Bronchus fibroblast of lung (primary cell): ENCODE measurements at places on chromosomes 4 and X. TPM values are rescaled to one million over a fixed set of nuclear protein-coding genes. Genes with fewer than 3 reads are reported as not detected.

Gene XG
- total RNA-seq, result not detected in 2 replicates

Gene IRS4
- not detected in 2 replicates for total RNA-seq

Gene AFM
- total RNA-seq, result not detected in 2 replicates

Gene COL25A1
- under 0.01 and 0.17 TPM in 2 replicates for total RNA-seq

Gene FGG
- total RNA-seq, result not detected in 2 replicates

Gene CT45A5
- total RNA-seq, result not detected in 2 replicates

Gene AKAP4
- not detected in 2 replicates for total RNA-seq

Gene TDO2
- total RNA-seq, result 1.0 and 2.0 TPM in 2 replicates

Gene COL4A6
- total RNA-seq, result 2.0 and 2.7 TPM in 2 replicates

Gene PNMA3
- total RNA-seq, result not detected in 2 replicates

Gene SLC4A4
- 1.5 and 2.2 TPM in 2 replicates for total RNA-seq

Gene HMGB2
- total RNA-seq, result 188 and 273 TPM in 2 replicates

Gene ODAPH
- not detected in 2 replicates for total RNA-seq

Gene BBS12
- 4.2 and 4.4 TPM in 2 replicates for total RNA-seq

Gene ADGRL3
- total RNA-seq, result 0.15 and 0.34 TPM in 2 replicates

Gene BEX2
- 0.34 and 0.89 TPM in 2 replicates for total RNA-seq

Gene C4orf50
- total RNA-seq, result not detected in 2 replicates

Gene AMMECR1
- total RNA-seq, result 8.8 and 10.8 TPM in 2 replicates

Gene CYBB
- total RNA-seq, result not detected in 2 replicates

Gene FAM149A
- total RNA-seq, result 2.1 and 3.2 TPM in 2 replicates

Gene ZNF711
- total RNA-seq, result 1.6 and 2.5 TPM in 2 replicates

Gene MPP1
- 25.7 and 27.6 TPM in 2 replicates for total RNA-seq

Gene SCRG1
- under 0.01 TPM in 1 of 2 replicates, not detected in the other for total RNA-seq

Gene C1QTNF7
- 0.59 and 1.2 TPM in 2 replicates for total RNA-seq

Gene ASB12
- 0.17 TPM in 1 of 2 replicates, not detected in the other for total RNA-seq

Gene PPP1R2C
- not detected in 2 replicates for total RNA-seq

Gene ADAM29
- total RNA-seq, result not detected in 2 replicates

Gene ABHD18
- total RNA-seq, result 2.7 and 8.4 TPM in 2 replicates

Gene TEX13B
- total RNA-seq, result not detected in 2 replicates

Gene AFF1
- 7.9 and 9.7 TPM in 2 replicates for total RNA-seq

Gene GPR50
- total RNA-seq, result not detected in 2 replicates

Gene NHSL2
- total RNA-seq, result 0.59 and 0.84 TPM in 2 replicates

Gene ASB11
- not detected in 2 replicates for total RNA-seq

Gene RAB39B
- 0.59 and 1.7 TPM in 2 replicates for total RNA-seq

Gene SUPT20HL2
- total RNA-seq, result not detected in 2 replicates

Gene ATOH1
- not detected in 2 replicates for total RNA-seq

Gene CHRDL1
- total RNA-seq, result 0.45 and 0.67 TPM in 2 replicates

Gene SLC10A6
- total RNA-seq, result 0.15 TPM in 1 of 2 replicates, not detected in the other

Gene PGK1
- 240 and 248 TPM in 2 replicates for total RNA-seq

Gene STATH
- total RNA-seq, result not detected in 2 replicates

Gene KIT
- total RNA-seq, result under 0.01 and 0.17 TPM in 2 replicates

Gene DAPP1
- not detected in 2 replicates for total RNA-seq

Gene NDP
- total RNA-seq, result 0.74 and 1.5 TPM in 2 replicates

Gene UBE2A
- total RNA-seq, result 30.9 and 31.2 TPM in 2 replicates

Gene IGFBP7
- 20.1 and 26.7 TPM in 2 replicates for total RNA-seq

Gene NDNF
- total RNA-seq, result 0.34 and 0.59 TPM in 2 replicates

Gene F11
- not detected in 2 replicates for total RNA-seq
